ENCODE measurements at places on chromosomes 1 and 21.

DNA sequence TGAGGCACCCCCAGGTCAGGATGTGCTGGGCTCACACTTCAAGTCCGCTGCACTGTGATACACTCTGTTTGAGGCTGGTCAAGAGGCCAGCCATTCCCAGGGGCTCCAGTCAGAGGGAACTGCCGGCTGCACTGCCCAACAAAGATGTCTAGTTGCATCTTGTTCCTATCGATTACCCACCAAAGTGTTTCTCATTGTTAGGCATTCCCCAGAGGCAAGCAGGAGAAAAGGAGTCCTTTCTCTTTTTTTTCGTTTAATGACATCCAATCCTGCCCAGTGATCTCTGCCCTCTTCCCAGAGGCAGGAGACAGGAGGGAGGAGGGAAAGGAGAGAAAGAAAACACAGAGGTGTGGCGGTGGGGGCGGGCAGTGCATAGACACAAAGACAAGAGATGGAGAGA, 150.4 kb downstream of the OMA1 start:
- DNase-seq = no peak

DNA sequence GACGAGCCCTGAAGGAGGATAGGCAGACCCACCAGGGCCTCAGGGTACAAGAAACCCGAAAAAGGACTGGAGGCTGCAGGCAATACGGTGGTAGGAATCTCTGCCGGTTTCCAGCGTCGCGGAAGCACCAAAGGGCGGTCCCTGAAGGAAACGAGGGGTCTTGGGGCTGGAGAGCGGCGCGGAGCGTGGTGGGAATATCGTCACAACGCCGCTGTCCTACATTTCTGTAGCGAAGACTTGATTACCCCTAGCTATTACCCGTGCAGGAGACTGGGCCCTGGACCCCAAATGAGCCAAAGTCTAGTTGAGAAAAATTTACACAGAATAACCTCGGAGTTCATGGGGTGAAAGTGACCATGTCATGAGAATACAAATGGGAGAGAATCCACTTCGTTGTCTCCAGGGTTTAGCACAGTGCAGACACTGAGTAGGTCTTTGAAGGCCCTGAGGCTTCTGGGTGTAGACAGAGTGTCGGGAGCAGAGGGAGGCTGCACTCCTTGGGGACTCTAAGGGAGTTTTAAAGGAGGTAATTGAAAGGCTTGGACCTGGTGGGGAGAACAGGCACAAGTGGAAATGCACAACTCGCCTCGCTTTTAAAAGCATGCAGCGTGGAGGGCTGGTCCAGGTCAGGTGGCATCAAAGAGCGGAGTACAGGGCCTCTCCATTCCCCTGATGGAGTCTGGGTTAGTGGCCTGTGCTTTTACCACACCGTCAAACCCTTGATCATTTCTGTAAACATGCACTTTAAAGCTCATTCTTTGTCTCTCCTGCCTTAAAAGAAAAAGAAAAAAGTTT, 1.5 kb downstream of the ATP1A1 start:
- no peak for DNase-seq

DNA sequence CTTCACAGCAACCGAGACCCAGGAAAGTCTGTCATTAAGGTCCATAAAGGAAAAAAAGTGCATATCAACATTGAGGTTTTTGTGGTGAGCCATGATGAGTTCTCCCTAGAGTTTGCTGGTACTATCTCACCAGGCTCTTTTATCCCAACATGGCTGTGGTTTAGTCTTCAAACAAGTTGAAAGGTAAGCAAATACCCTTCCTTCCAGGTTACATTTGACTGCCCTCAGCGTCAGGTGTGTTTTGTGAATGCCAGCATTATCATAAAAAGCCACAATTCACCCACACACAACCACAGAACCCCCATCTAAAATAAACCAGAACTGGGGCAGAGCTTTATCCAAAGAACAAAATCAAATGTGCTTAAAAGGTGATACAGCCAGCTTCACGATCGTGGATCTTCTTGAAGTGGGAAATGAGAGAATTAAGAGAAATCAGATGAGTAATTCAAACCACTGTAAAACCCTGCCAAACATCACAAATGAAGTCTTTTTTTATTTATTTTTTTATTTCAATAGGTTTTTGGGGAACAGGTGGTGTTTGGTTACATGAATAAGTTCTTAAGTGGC, 64.7 kb downstream of the SETD4 start:
- no peak for DNase-seq

DNA sequence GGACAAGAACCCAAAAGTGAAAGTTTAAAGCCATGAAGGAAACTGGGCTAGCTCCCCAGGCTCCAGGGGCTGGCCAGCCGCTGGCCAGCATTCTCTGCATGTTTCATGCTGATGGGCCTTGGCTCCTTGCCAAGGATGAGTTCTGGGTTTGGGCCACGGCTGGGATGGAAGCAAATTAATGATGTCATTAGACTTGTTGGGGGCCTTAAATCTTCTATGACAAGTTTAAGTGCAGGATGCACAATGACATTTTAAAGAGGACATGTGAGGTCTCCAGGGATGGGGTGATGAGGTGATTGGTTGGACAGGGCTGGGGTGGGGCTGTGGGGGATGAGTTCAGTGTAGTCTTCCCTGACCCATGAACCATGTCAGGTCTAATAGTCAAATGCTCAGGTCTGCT, 199.6 kb downstream of the TRABD2B start:
- no peak for DNase-seq

GRCh38 chr1:97082160-97082848, 360.7 kb downstream of the PTBP2 start:
- no peak for DNase-seq

DNA sequence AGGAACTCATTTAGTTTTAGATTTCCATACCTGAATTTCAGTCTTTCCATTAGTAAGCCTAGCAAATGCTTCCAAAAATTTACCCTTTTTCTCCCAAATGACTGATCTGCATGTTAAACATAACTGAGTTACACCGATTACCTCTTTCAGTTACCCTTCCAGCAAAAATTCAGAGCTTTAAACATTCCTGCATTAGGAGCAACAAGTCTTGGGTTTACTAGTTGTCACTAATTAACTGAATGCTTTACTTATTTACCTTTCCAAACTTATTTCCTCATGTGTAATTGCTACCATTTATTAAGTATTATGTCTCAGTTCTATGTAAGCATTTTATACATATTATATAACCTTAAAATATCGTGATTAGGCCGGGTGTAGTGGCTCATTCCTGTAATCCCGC, 3.1 kb downstream of the LAMTOR5 start:
- DNase-seq = no peak

DNA sequence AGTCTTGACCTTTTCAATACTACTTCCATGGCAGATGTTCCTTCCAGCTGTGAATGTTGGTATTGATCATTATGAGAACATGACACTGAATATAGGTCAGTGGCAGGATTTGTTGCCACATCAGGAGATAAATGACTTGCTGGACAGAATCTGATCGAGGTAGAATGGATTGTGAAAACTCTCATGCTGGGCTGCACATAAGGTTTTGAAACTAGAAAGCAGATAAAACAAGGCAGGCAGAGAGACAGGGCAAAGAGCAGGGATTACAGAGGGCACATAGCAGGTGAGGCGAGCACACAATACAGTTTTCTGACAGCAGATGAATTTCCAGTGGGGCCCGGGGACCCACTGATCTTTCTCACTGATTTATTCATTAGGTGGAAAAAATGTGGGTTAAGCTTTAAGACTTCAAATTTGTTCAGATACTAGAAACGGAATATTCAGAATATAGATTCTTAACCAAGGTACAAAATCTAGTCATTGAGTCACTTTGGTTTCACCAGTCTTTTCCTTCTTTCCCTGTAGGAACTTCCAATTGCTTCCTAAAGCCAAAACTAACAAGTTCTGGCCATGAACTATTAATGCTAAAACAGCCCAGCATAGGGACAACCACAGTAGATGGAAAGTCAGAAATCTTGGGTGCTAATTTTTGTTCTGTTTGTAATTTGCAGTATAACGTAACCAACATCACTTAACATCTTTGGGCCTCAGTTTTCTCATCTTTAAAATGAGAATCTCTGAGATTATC, 296.0 kb upstream of the PTBP2 start:
- no peak for DNase-seq

GRCh38 chr1:225526878-225527277, 99.0 kb upstream of the LBR start:
- no peak for DNase-seq

GRCh38 chr1:78911956-78912880, 94.3 kb downstream of the ADGRL4 start:
- DNase-seq = no peak

- DNase-seq = no peak
These were observed 74.0 kb downstream of the DMRTA2 start for GRCh38 chr1:50349242-50349565.

DNA sequence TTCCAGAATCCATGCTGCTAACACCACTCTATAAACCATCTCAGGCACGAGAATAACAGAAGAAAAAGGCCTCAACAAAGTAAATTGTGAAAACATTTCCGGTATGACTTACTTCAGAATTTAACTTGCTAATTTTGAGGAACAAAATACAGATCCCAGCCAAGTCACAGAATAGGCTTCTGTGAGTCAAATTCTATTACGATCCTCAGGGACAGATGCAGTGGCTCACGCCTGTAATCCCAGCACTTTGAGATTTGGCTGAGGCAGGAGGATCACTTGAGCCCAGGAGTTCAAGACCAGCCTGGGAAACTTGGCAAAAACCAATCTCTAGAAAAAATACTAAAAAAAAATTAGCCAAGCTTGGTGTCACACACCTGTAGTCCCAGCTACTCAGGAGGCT, 8.8 kb upstream of the CCDC27 start:
- DNase-seq = no peak

- DNase-seq = no peak
These were observed 1.9 kb downstream of the MANEAL start for GRCh38 chr1:37795340-37796125.

DNA sequence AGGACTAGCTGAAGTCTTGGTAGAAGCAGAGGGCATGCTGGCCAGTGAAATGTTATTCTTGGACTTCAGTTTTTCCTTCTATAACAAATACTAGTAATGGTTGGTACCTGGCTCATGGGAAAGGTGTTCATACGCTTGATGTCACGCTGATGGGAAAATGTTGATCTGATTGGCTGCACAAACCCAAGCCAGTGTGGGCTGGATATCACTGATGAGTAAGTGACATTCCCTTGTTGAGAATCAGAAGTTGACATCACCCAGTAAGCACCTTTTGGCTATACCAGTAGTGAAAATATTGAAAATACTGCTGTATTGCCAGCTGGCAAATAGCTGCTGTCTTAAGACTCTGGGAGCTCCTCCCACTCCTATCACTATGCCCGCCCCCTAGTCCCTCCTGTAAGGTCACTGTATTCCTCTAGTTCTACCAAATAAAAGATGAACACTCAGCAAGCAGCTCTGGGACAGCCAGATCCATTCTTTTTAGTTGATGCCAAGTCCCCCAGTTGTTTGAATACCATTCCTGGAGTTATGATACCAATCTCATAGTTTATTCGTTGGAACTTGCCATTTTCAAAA, 168.2 kb downstream of the GRIK1 start:
- no peak for DNase-seq

- no peak for DNase-seq
These were observed 385.6 kb upstream of the ST6GALNAC5 start for GRCh38 chr1:76481672-76482071.

- DNase-seq = no peak
These were observed 148.2 kb downstream of the PTPRU start for GRCh38 chr1:29384496-29385015.

GRCh38 chr1:206685334-206685768, 646 bp downstream of the MAPKAPK2 start:
- DNase-seq = no peak

DNA sequence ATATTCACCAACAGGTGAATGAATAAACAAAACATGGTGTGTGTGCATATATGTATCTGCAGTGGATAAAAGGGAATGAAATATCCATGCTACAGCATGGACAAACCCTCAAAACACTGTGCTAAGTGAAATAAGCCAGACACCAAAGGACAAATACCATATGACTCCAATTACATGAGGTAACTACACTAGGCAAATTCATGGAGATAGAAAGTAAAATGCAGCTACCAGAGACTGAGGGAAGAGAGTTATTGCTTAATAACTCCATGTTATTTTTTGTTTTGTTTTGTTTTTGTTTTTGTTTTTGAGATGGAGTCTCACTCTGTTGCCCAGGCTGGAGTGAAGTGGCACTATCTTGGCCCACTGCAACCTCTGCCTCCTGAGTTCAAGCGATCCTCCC, 2.4 kb downstream of the ITLN1 start:
- DNase-seq = no peak

GRCh38 chr1:70195342-70195741, 10.0 kb downstream of the LRRC40 start:
- DNase-seq = no peak
